ENCODE measurements at places on chromosomes 4 and X.

DNA sequence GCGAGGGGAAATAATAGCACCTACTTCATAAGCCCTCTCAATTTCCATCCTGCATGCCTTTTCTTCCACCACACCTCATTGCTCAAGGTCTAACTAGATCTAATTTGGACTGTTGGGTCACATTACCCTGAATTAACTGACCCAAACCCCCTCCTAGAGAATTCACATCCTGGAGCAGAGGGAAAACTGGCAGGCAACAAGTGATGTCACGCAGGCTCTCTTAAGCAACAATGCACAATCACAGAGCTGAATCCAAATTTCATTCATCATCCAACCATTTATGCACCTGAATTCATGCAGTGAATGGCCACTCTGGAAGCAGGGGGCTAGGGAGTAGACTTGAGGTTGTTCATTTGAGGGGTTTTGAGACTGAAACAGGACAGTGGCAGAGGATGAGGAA, 107.7 kb upstream of the HUWE1 start:
- no peak for DNase-seq

- DNase-seq = no peak
These were observed 1371.4 kb downstream of the ADGRL3 start for GRCh38 chr4:62571494-62571893.

DNA sequence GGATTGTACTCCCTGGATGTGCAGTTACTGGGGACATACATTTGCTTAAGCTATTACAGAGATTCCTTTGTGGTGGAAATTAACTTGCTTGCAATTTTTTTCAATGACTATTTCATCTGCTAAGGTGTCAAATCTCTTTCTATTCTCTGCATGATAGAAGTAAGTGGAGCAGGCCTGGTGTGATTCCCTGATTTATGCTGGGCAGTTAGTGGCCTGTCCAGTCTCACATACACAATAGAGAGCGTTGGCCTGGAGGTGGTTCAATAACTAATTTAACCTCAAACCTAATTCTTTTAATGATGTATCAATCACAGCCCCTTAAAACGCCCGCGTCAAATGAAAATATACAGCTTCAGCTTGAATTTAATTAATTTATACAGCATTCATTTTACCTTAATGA, 28.5 kb downstream of the VCX3A start:
- no peak for DNase-seq

- DNase-seq = no peak
These were observed 7.6 kb downstream of the WFS1 start for GRCh38 chr4:6277139-6277802.

- DNase-seq = no peak
These were observed 54.0 kb upstream of the PRDM8 start for GRCh38 chr4:80143307-80143679.

GRCh38 chr4:86818211-86818610, 31.0 kb downstream of the SLC10A6 start:
- DNase-seq = no peak

DNA sequence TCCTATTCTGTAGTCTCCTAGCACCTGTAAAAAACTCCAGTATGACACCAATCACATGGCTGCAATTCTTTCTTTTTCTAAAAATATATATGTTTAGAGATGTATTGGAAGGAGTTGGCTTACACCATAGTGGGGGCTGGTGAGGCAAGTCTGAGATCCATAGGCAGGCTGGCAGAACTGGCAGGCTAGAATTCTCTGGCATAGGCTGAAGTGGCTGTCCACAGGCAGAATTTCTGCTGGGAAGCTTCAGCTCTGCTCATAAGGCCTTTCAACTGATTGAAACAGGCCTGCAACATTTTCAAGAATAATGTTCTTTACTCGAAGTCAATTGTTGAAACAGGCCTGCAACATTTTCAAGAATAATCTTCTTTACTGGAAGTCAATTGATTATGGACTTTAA, 37.0 kb downstream of the FGF2 start:
- DNase-seq = no peak

- DNase-seq = no peak
These were observed 41.6 kb downstream of the MTM1 start for GRCh38 chrX:150610043-150610442.

GRCh38 chr4:114312338-114312737, 286.3 kb upstream of the UGT8 start:
- DNase-seq = no peak

DNA sequence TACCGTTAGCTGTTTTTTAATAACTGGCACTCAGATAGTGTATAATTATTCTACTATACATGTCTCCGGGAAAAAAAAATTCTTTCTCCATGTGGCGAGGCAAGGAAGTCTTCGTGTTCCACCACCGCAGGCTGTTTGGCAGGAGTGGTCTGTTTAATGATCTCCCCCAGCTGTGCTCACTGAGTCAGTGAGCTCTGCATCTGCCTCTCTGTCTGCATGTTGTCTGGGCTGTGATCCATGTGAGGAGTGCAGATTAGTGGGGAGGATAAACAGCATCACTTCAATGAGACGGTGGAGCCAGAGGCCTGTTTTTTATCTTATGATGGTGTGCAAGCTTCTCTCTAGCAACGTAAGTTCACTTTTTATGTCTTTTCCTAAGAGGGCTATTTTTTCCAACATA, 69.8 kb downstream of the RPS3A start:
- peak; percentile 89 for DNase-seq

- DNase-seq = no peak
These were observed 351.7 kb upstream of the NOCT start for GRCh38 chr4:138663883-138664282.

DNA sequence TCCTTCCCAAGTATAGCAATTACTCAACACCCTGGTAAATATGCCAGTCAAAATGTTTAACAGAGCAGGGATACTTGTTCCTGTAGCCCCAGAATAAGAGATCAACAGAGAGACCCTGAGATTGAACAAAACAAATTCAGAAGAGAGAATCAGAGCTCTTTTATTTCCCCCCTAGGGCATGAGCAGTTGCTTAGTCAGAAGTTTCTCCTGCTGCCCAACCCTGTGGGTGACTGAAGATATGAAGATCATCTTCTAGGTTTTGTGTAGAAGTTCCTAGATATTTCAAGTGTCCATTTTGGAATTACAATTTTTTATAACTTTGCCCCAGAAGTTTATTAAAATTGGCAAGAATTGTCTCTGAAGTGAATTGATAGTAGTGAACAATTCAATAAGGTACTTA, 59.1 kb upstream of the RXFP1 start:
- no peak for DNase-seq

DNA sequence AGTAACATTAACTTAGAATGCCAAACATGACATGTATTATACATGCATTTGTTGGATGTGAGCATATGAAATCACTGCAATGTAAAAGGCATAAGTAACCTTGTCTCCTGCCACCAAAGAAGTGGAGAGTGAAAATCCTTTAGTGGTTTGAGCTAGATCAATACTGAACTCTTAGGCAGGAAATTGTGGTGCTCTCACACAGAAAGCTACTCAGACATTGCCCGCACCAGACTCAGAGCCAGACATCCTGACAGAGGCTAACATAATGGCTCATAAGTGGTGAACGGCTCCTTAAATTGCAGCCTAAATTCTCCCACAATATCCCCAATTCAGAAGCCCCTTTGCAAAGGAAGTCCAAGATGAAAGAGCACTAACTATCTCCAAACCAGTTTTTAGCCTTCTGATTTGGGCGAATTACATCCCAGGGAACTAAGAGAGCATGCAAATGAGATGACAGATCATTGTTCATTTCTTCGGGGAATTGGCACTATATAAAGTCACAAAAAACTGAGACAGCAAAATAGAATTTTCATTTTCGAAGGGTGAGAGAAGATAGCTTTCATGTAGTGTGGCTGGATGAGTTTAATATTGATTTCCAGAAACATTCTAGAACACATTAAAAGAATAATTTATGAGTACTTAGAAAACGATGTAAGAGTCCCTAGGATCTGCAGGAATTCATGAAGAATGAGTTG, 233.6 kb upstream of the RPS6KA3 start:
- DNase-seq = no peak

- DNase-seq = no peak
These were observed 55.2 kb downstream of the GAB1 start for GRCh38 chr4:143391895-143392294.

- DNase-seq = no peak
These were observed 84.6 kb upstream of the TNIP3 start for GRCh38 chr4:121248747-121249146.

DNA sequence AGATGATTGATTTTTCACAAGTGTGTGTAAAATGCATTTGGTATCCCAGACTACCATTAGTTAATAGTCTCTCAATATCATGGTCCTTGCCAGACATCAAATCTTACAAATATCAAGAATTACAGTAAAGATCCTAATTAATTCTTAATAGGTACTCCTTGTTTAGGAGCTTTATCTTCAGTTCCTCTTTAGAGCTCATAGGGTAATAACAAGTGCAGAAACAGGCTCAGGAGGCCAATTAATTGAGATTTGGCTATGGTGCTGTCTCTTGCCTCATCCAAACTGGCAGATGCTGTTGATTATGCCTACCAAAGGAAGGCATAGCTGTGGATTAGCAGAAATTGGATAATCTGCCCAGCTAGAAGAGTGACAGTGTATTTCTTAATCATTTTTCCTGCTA, 6.9 kb downstream of the MTMR1 start:
- no peak for DNase-seq

- no peak for DNase-seq
These were observed 111.2 kb upstream of the PDE5A start for GRCh38 chr4:119739796-119740195.

- DNase-seq = no peak
These were observed 146.3 kb downstream of the SHROOM3 start for GRCh38 chr4:76581077-76581962.

GRCh38 chrX:150429594-150429993, 66.5 kb downstream of the MAMLD1 start:
- DNase-seq = no peak

GRCh38 chrX:100405424-100405823, 4.6 kb downstream of the PCDH19 start:
- DNase-seq = no peak

DNA sequence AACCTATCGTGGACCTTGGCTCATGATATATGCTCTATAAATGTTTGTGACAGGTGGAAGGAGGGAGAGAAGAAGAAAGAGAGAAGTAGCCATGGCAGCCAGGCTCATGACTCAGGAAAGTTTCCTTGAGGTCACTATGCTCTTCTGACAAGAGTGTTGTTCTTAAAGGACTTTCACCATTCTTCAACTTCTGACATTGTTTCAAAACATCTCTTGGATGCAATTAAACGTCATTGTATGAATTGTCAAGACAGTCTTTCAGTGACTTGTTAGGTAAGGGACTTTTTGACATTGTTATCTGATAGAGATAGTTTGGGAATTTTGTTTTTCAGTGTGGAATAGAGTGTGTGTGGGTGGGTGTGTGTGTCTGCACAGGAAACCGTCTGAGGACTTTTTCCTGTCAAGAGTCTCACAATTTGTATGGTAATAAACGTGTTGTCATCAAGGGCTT, 617.0 kb downstream of the MID1IP1 start:
- DNase-seq = no peak

DNA sequence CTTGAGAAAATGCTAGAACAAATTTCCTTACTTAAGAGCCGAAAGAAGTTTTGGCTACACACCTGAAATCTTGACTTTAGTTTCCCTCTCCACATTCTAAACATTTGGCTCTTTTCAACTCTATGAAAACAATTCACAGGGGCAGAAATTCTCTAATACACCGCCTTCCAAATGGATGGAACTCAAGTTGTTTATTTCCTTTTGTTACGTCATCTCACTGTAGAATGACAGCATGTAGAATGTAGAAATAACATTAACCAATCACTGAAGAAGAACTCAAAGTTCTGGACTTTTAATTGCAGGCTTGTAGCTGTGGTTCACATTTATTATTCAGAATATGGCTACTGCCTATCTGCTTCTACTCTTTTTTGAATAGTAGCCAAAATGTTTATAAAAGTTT, 1.9 kb downstream of the DMP1 start:
- no peak for DNase-seq

- DNase-seq = no peak
These were observed 89.3 kb upstream of the NEIL3 start for GRCh38 chr4:177220376-177220775.

- DNase-seq = no peak
These were observed 37.3 kb downstream of the PSAPL1 start for GRCh38 chr4:7397206-7398103.

GRCh38 chr4:154616731-154617130, 4.3 kb upstream of the FGG start:
- no peak for DNase-seq

GRCh38 chrX:100379388-100379986, 30.6 kb downstream of the PCDH19 start:
- no peak for DNase-seq

DNA sequence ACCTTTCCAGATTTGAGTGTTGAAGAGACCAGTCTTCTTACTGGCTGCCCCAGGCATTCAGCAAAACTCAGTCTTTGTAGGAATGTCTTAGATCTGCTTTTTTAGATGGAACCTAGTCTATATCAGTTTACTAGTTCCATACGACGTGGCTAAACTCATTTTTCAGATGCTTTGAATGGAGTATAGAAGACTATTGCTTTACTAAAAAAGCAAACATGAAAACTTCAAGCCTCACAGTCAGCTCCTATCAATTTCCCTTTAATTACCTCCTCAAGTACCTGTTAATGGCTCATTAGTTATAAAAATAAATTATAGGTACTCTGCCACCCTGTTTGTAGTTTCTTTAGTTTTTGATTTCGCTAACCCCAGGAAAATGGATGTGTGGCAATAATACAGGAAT, 63.0 kb upstream of the STOX2 start:
- DNase-seq = no peak

DNA sequence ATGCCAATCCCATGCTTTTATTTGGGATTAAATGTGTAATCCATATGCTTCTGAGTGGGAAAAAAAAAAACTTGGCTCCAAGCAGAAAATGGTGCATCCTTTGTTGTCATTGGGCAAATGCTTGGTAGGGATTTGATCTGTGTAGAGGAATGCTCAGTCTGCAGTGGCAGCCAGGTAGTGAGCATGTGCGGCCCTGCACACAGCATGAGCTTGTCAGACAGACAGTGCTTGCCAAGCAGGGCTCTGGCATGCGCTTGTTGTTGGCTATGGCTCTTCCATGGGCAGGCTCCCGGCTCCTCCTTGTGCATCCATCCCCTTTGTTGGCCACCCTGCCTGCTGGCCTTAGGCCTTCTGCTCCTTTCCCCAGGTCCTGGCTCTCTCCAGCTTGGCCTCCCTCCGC, 130.3 kb downstream of the GPR143 start:
- DNase-seq = no peak

- no peak for DNase-seq
These were observed 226.0 kb upstream of the MAB21L2 start for GRCh38 chr4:150355858-150356455.

- DNase-seq = no peak
These were observed 772 bp upstream of the PABPC4L start for GRCh38 chr4:134202166-134202956.

- DNase-seq = no peak
These were observed 1362.5 kb upstream of the PABPC4L start for GRCh38 chr4:135564090-135564489.

DNA sequence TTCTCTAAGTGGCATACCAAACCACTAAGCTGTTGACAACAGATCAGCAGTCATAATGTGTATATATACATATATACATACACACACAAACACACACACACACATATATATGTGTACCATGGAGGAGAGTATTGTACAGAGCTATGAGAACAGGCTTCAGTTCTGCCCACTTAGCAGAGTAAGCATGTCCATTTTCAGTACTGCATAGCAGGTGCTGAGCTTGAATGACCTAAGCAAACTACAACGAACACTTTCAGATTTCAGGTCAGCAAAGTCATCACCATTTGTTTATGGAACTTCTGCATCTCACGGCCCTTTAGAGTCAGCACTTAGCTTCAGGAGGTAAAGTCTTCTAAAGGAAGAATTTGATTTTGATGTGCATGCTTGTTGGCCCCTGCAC, 735.8 kb upstream of the ATOH1 start:
- no peak for DNase-seq

- DNase-seq = no peak
These were observed 1.4 kb upstream of the SLC34A2 start for GRCh38 chr4:25654031-25654970.

Data from NCI-H1092 (cell line).